ENCODE measurements at places on chromosomes 6 and 20.

DNA sequence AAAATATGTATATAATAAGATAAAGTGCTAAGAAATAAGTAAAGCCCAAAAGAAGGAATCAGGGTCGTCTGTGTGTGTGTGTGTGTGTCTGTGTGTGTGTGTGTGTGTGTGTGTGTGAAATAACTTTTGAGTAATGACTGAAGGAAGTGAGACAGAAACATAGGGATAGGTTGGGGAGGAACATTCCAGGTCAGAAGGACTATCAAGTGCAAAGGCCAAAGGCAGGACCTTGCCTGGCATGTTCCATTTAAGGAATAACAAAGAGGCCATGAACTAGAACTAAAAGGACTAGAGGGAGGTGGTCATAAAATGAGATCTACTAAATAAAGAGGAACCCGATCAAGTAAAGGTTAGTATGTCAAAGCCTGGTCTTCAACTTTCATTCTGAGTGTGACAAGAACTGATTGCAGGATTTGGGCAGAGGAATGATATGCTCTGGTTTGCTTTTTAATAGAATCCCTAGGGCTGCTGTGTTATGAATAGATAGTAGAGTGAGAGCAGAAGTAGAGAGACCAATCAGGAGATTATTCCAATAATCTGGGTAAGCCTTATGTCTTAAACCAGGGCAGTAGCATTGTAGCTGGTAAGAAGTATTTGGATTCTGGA, 6.9 kb downstream of the ENPP3 start:
- DNase-seq: no peak

DNA sequence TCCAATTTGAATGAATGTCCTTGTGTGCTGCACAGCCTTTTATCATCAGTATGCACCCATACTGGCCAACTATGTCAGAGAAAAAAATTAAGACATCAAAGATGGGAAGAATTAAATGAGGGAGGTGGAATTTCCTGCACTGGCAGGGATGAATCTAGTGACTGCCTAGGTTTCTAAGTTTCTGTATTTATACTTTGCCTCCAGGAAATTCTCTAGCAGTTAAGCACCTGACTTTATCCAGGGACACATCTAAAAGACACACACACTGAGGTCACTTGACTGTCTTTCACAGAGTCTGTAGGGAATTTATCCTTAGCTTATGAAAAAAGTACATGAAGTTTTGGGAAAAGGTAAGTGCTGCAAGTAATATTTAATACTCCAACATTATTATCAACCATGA, 636.5 kb upstream of the PTCHD4 start:
- no peak for DNase-seq

GRCh38 chr6:35146453-35146852, 5.3 kb upstream of the TCP11 start:
- DNase-seq: no peak

GRCh38 chr6:144219056-144219685, 66.0 kb upstream of the UTRN start:
- peak; percentile 7 for DNase-seq

DNA sequence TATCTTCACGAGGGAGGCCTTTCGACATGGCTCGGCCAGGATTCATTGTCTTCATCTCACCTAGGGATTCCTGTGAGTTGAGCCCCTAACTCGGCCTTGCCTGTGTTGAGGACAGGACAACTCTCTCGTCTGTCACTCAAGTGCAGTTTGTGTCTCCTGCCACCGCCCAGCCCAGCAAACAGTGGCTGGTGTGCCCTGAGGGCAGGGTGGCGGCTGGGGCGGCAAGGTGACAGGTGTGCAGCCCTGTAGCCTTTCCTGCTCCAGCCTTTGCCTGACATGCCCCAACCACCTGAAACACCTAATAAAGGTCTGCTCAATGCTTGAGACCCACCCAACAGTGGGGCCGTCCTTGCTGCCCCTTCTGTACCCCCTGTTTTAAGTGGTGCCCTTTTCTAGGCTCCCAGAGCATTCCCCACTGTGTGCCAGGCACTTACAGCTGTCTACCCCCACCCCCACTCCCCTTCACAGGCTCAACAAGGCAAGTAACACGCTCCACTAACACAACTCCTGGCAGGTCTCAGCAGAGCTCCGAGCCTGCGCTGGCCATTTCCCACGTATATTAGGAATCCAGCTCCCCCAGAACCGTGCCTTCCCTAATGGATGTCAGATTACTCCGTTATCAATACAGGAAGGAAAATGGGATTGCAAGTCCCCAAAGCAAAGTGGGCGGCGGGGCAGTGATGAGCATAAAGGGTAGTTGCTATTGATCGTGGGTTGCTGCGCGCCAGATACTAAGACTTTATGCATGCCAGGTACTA, 17.7 kb downstream of the GFRA4 start:
- no peak for DNase-seq

DNA sequence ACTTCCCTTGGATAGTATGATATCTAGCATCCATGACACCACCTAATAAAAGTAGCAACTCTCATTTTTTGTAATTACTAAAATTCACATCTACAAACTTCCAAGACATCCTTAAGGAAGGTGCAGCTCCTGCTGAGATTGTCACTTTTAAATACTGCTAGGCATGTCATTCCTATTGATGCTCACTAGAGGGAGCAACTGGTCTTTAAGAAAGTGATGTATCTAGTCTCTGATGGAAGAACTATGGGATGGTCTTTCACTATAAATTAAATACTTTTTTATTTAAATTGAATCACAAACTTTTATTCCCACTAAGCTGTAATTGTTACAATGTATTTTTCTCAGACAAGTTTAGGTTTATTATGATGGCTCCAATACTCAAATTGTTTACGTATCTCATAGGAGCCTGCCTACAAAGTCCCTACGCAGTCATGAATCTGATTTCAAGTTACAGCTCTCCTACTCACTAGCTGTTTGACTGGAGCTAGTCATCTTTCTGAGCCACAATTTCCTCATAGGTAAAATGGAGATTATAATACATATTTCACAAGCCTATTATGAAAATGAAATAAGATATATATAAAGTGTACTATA, 8.1 kb upstream of the TSPYL1 start:
- peak; percentile 38 for DNase-seq

DNA sequence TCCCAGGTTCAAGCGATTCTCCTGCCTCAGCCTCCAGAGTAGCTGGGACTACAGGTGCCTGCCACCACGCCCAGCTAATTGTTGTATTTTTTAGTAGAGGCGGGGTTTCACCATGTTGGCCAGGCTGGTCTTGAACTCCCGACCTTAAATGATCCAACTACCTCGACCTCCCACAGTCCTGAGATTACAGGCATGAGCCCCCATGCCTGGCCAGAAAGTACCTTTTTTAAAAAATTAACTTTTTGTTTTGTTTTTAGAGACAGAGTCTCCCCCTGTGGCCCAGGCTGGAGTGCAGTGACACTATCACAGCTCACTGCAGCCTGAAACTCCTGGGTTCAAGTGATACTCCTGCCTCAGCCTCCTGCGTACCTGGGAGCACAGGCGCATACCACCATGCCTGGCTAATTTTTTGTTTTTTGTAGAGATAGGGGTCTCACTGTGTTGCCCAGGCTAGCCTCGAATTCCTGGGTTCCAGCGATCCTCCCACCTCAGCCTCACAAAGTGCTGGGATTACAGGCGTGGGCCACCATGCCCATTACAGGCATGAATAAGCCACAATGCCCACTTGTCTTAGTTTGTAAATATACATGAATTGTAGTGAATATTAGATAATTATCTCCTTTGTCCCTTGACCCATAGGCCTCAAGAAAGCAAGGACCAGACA, 17.4 kb upstream of the EEF1A1 start:
- no peak for DNase-seq

DNA sequence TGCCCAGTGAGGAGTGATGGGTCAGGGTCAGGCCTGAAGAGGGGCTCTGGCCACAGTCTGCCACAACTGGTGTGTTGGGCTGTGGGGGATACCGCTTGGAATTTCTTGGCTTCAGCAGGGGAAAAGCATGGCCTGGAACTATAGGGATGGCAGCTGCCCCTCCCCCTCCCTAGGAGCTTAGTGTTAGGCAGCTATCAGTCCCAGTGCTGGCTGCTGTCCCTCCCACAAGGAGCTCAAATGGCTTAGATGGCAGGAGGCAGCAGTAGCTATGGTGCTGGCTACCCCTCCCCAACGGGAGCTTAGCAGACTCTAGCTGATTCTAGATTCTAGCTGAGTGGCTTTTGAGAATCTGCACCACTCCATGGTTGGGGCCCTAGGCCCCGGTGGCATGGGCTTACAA, 414.5 kb upstream of the HSF2 start:
- no peak for DNase-seq

DNA sequence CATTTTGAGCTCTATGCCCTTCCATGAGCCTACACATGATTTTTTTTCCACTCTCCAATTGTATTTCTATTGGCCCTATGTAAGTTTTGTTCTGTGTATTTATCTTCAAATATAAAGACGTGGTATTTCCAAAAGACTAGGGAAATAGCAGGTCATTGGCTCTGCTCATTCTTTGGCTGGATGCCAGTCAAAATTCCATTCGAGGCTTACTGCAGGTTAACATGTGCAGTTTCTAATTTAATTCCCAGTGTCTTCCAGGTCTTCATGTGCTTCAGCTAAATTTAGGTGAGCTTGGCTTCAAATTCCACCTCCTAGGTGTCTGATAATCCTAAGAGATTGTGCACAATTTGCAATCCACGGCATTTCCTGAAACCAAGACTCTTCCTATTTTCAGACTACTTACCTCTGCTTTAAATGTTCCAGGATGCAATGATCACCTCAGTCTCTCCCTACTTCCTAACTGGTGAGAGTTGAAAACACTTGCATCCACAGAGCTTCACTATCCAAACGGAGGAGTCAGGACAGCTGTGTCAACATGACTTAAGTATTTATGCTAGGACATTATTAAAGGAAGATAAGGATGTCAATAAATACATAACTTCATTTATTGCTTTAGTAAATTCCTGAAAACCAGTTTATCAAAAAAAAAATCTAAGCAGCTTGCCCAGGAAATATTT, 236.1 kb downstream of the COL12A1 start:
- no peak for DNase-seq

DNA sequence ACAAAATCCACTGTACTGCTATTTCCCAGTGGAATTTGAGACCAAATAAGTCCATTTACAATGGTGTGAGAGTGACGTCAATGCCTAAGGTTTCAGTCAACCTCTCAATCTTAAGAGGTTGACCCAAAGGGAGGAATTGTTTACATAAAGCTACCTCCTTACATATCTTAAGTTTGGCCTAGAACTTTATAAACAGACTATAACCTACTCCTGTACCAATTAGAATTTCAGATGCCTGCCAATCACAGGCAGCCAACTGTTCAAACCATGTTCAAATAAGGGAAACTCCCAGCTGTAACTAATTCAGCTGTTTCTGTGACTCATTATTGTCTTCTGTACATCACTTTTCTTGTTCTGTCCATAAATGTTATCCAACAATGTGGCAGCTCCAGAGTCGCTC, 14.5 kb downstream of the LGSN start:
- DNase-seq: no peak

GRCh38 chr6:93124006-93124632, 295.2 kb downstream of the EPHA7 start:
- DNase-seq: no peak

GRCh38 chr6:120871416-120872261, 462.6 kb downstream of the TBC1D32 start:
- DNase-seq: no peak

DNA sequence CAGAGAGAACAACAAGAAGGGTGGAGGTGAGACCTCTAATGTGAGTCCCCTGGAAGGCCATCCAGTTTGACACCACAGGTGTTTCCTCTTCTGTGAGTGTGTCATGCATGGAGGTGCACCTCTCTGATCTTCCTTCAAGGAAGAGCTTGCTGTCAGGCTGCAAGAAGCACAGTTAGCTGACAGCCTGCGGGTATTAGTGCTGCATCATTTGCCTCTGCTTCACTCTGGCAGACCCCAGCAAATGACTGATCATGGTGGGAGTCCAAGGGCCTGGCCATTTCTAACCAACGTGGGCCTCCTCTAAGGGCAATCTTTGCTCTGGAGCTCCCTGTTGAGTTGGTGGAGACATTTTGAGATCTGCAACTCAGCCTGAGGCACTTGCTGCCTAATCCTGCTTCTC, 206.3 kb downstream of the EPHA7 start:
- DNase-seq: no peak

GRCh38 chr20:60510356-60510755, 552.1 kb downstream of the CDH26 start:
- no peak for DNase-seq

DNA sequence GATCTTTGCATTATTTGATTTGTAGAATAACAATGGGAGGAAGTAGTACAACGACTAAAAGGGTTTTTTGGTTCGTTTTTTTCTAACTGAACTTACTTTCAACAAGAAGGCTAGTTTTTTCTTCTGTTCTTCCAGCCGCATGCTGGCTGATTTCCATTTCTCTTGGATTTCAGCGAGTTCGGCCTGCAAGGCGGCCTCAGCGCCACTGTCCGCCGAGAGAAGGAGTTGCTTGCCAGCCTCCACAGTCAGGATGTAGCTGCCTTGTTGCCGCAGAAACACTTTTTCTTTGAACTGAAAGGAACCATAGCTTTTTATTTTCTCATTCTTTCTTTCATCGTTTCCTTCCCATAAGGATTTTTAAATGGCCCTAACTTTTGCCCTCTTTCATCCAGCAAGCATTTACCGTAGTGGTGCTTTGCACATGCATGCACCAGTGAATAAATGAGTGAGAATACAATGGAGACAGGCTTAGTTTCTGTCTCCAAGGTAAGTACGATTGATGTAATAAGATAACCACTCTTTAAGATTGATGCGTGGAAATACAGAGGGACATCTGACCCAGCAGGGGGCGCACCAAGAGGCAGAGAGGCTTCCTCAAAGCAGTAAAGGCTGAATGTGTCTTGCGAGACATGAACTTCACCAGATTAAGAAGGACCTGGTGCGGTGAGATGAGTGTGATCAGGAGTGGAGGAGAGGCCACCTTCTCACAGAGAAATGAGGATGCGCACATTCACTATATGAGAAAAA, 398.8 kb downstream of the ESR1 start:
- DNase-seq: no peak

GRCh38 chr20:21136015-21136732, 10.3 kb downstream of the KIZ start:
- no peak for DNase-seq

DNA sequence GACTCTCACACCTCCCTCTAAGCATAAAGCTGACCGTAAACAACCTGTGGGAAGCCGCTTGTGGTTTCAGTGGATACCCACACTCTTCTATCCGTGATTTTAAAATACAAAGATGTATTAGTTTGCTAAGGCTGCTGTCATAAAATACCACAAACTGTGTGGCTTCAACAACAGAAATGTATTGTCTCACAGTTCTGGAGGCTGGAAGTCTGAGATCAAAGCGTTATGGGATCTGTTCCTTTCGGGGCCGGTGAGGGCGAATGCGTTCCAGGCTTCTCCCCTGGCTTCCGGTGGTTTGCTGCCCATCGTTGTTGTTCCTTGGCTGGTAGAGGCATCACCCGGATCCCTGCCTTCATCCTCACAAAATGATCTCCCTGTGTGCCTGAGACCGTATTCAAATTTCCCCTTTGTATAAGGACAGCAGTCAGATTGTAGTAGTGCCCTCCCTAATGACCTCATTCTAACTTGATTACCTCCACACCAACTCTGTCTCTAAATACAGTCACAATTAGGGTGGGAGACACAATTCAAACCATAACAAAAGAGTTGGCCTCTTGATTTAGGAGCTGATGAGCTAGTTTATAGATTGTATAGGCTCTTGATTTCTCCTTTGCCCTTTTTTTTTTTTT, 210.6 kb upstream of the SOX4 start:
- no peak for DNase-seq

GRCh38 chr20:2585811-2586210, 49.4 kb downstream of the TMC2 start:
- DNase-seq: no peak

- DNase-seq: no peak
Observed at GRCh38 chr6:52183131-52183713, 3.0 kb upstream of the IL17A start.

- DNase-seq: peak; percentile 84
Observed at GRCh38 chr20:38804682-38805501, 605 bp upstream of the PPP1R16B start.
